NCI-H1092 treated with DMSO at 0.1 percent for 48 hours (cell line): ENCODE measurements at places on chromosomes 12 and 14.
A peak's percentile ranks its signal among the peaks of the same experiment; 100 is the strongest.

DNA sequence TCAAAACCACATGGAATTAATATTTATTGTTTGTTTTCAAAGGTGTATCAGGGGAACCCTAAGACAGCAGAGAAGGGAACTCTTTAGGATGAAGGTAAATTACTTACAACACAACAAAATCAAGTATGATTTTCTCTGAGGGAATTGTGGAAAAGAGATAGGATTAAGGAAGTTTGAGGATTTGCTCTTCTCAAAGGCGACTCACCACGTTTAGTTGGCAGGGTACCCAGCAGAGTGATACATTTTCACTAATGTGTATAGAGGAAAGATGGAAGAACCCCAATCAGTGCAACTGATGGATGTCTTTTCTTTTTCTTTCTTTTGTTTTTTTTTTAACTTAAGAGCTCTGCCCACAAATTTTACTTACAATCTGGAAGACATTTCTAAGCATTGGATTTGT is 499.2 kb downstream of the CCER1 start:
- DNase-seq: no peak

GRCh38 chr14:50823051-50823761 is 7.8 kb downstream of the NIN start:
- peak; percentile 40 for DNase-seq

DNA sequence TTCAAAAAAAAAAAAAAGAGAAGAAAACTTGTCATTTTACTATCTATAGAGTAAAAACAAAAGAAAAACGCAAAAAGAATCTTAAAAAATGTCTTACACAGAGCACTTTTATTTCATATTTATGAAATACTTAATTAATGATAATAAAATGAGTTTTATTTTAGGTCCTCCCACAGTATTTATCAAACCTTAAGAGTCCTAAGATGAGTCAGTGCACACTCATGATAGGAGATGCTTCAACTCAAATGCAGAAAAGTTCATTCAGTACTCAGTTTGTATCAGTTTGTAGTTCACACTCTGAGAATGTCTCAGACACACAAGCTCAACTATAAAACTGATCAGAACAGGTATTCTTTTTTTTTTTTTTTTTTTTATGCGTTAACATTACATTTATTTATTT is 41.7 kb downstream of the TRIM9 start:
- no peak for DNase-seq

- no peak for DNase-seq
Observed at GRCh38 chr12:100458191-100458590, 15.5 kb upstream of the NR1H4 start.

GRCh38 chr14:34583525-34583924 is 44.0 kb upstream of the EAPP start:
- no peak for DNase-seq

DNA sequence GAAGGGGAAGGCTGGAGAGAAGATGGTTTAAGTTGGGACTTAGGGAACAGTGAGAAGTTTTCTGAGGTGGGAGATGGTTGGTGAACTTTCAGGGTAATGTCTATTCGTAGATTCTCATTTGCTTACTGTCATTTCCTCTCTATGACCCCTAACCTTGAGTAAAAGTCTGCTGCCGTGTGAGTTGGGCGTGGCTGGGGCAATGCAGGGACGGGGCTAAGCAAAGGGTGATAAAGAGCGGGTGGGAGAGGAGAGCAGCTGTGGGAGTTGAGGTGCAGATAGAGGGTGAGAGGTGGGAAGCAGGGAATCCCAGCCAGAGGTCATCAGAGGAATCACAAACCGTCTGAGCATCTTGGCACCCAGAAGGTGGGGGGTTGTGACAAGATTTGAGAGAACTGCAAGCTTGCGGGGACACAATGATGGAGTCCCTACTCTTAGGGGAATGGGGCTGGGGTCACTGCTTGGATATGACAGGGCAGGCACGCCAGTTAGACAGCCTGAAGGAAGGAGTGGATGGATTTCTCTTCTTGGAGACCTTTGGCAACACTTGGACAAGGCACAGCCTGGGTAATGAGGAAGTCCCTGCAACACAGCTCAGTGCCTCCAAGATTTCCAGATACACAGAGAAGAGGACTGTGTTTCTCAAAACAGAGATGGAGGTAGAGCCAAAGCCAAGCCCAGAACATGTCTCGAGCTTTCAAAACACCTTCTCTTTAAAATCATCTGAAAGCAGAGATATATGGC is 45.9 kb upstream of the CTDSP2 start:
- no peak for DNase-seq

GRCh38 chr12:54680374-54680773 is 32.2 kb upstream of the DCD start:
- no peak for DNase-seq

- no peak for DNase-seq
Observed at GRCh38 chr12:12128670-12129069, 57.9 kb downstream of the BCL2L14 start.

DNA sequence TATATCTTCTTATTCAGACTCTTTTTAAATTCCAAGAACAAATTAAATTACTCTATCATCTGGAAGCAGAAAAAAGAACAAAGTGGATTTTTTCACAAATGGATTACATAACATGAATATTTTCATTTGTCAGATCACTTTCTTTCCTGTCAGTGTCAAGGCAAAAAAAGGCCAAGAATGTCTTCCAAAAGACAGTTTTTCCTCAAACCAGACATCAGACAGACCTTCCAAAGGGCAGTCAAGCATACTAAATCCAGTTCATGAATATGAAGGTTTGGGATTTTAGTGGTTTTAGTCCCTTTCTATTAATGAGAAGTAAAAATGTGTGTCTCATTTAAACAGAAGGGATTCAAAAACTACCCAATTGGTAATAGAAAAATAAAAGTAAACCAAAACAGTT is 336.0 kb downstream of the CEP128 start:
- no peak for DNase-seq

DNA sequence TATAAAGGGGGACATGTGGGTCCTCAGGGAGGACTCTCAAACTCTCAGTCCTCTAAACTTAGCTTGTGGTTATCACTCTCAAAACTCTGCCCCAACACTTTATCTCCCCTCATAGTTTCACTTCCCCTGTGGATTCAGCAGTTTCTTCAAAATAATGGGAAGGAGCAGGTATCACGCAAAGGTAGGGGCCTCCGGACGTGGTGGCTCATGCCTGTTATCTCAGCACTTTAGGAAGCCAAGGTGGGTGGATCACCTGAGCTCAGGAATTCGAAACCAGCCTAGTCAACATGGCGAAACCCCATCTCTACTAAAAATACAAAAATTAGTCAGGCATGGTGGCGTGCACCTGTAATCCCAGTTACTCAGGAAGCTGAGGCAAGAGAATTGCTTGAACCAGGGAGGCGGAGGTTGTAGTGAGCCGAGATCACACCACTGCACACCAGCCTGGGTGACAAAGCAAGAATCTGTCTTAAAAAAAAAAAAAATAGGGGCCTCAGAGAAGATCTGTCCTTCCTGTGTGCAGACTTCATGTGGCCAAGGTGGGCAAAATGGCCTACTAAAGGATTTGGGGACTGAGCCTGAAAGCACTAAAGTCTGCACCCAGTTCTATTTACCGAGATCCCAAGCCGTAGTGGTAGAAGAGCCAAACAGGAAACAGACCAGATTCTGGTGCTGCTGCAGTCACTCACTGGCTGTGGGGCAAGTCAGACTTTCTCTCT is 6.4 kb downstream of the ITGB7 start:
- DNase-seq: no peak
